ENCODE measurements at places on chromosomes 2 and 18.
A peak's percentile ranks its signal among the peaks of the same experiment; 100 is the strongest.

DNA sequence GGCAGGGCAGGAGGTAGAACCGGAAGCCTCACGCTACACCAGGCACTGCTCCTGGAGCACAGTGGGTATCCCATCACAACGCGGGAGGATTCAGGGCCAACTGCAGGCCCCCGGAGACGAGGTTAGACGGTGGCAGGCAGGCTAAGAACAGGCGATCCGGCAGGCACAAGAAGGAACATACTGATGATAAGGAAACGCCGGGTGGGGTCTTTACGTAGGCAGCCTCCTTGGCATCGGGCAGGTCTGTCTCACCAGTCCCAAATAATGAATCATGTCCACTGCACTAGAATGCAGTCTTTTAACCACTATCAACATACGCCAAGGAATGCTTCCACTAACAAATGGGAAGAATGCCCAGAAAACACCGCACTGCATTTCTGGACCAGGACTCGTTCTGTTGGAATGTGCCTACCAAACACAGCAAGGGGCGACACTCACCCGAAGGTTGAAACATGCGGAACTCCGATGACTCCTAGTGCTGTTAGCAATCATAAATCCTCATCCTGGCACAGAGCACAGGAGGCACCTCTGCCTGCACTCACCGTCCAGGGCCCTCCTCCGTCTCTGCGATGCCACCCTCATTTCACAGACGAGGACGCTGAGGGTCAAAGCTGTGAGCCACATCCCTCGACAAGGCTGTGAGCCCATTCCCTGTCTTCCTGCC, 35.2 kb downstream of the ZNF516 start:
- DNase-seq, result no peak

DNA sequence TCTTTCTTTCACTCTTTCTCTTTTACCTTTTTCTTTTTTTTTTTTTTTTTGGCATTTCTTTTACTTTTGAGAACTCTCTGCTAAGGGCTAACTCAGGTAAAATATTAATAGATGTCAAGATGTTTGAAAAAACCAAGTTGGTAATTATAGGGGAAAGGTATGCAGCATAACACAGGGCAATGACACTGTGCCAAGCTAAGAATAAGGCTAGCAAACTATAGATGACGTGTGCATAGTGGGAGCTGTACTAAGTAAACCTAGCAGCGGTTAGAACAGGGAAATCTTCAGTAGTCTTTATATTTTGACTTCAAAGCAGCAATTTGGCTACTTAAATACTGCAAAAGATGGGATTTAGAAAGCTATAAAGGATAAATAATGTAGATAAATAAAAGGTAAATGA, 415.4 kb upstream of the RGPD4 start:
- DNase-seq, result no peak

DNA sequence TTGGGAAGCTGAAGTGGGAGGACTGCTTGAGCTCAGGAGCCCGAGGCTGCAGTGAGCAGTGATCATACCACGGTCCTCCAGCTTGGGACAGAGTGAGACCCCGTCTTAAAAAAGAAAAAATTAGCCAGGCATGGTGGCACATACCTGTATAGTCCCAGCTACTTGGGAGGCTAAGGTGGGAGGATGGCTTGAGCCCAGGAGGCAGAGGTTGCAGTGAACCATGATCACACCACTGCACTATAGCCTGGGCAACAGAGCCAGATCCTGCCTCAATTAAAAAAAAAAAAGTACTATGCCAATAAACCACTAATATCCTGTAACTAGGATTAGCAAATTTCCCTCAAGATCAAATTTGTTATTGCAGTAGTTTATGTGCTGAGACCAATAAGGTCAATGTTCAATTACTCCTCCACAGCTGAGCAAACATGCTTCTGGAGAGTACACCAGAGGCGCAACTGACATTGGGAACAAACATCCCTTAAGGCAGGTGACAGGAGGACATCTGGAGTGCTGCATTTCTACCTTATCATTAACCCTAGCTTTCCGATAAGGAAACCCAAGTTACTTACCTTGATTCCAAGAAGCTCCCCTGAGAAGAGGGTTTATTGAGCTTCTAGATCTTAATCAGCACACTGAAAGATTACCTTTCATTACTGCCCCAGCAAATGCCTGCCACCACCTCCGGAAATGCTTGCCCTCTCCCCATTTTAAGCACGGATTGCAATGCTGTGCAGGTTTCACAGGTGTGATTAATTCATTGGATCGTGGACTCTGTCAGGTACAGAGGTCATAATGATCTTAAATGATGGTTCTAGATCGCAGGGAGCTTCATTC, 26.2 kb downstream of the MGAT4A start:
- no peak for DNase-seq

GRCh38 chr2:26683583-26683982, 8.9 kb upstream of the KCNK3 start:
- no peak for DNase-seq

GRCh38 chr2:159095813-159096212, 127.4 kb downstream of the TANC1 start:
- no peak for DNase-seq

- DNase-seq, result no peak
Observed at GRCh38 chr18:69172046-69172445, 228.6 kb upstream of the DOK6 start.

DNA sequence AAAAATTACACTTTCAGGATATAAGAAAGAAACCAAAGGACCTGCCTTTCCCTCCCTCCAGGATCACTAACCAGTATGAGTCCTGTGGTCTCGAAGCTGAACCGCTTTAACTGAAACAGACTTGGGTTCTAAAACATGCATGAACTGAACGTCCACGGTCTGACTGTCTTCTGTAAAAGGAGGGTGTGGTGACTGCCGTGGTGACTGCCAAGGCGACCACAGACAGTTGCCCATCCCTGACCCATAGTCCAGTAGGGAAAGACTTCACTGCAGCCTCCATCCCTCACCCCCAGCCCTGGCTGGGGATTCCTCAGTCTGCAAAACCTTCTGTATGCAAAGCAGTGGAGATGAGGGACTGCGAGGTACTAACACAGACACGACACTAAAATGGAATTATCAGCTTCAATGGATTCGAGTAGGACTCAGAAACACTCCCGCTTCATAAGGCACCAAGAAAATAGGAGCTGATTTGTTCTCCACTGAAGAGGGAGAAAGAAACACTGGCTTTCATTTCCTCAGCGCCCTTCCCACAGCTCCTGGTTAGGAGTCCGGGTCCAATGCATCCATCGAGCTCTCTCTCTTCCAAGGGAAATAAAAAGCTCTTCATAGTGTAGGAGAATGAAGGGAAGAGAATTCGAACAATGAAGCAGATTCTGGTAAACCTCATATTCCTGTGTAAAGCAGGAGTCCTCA, 197.2 kb downstream of the HDAC4 start:
- DNase-seq, result no peak

GRCh38 chr2:105888625-105889024, 143.9 kb downstream of the NCK2 start:
- DNase-seq, result peak; percentile 45

- no peak for DNase-seq
Observed at GRCh38 chr2:96374211-96374951, 38.8 kb downstream of the NCAPH start.

DNA sequence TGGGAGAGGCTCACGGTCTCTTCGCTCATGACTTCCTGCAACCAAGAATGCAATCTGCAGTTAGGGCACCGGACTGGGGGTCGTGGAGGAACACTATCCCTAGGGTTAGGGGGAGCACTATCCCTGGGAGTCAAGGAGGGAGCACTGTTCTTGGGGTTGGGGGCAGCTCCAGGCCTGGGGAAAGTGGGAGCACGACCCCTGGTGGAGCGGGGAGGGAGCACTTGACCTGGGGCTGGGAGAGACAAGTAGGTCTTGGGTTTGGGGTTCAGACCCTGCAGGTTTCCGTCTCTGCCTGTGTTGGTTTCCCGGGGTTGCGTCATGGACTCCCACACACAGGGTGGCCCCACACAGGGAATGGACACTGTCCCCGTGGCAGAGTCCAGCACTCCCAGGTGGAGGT, 133.6 kb downstream of the TPO start:
- no peak for DNase-seq

GRCh38 chr2:106157416-106157815, 36.7 kb downstream of the UXS1 start:
- peak; percentile 96 for DNase-seq

- DNase-seq, result no peak
Observed at GRCh38 chr2:241443486-241444223, 64.7 kb downstream of the STK25 start.

GRCh38 chr18:13713455-13714055, 12.8 kb downstream of the FAM210A start:
- peak; percentile 51 for DNase-seq

GRCh38 chr2:49129034-49129433, 25.3 kb downstream of the FSHR start:
- DNase-seq, result no peak

- no peak for DNase-seq
Observed at GRCh38 chr2:110748489-110748867, 16.1 kb downstream of the ACOXL start.

GRCh38 chr2:28199995-28200679, 192.5 kb upstream of the FOSL2 start:
- DNase-seq, result no peak

- DNase-seq, result peak; percentile 56
Observed at GRCh38 chr2:224749136-224749535, 33.0 kb upstream of the CCDC195 start.

DNA sequence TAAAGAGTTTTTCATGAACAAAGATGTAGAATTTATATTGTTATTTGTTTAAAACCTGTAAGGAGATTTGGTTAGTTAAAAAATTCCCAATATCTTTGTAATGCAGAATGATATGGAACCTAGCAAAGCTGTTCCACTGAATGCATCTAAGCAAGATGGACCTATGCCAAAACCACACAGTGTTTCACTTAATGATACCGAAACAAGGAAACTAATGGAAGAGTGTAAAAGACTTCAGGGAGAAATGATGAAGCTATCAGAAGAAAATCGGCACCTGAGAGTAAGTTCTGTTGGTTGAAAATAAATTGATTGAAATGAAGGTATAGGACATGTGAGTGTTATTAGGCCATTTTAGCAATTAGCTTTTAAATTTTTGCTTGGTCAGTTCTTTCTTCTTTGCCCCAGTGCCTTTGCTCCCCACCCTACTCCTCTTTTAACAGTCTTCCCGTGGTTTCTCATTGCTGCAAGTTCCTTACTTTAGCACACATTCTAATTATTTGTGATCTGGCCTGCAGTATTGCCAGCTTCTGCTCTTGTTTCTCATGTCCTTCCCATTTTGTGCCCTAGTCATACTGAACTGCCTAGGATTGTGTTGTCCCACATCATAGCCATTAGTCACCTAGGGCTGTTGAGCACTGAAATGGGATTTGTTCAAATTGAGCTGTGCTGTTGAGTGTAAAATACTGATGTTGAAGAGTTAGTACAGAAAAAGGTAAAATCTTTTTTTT, 36.6 kb downstream of the VAPA start:
- peak; percentile 34 for DNase-seq

DNA sequence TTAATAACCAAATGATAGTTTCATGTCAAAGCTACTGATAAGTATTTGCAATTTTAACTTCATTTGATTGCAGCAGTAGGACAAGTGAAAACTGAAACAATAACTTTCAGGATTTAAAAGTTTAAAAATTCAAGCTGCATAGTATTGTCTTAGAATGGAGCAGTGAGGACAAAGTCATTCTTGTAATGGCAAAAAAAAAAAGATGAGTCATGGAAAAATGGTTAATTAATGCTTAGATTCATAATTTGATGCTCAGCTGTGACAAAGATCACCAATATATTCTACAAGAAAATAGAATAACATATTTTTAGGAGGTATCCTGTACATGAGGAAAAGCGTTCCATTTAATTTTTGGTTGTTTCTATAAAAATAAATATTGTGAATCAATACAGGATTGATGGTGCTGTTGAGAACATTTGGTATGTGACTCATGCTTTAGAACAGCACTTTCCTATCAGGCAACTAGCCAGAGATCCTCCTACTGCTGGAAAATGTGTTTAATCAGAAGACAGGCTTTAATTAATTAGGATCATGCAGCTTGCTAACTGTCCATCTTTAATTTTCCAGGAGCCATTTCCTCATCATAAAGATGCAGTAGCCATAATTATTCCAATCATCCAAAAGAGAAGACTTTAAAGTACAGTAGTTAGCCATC, 239.0 kb upstream of the MMADHC start:
- DNase-seq, result no peak

DNA sequence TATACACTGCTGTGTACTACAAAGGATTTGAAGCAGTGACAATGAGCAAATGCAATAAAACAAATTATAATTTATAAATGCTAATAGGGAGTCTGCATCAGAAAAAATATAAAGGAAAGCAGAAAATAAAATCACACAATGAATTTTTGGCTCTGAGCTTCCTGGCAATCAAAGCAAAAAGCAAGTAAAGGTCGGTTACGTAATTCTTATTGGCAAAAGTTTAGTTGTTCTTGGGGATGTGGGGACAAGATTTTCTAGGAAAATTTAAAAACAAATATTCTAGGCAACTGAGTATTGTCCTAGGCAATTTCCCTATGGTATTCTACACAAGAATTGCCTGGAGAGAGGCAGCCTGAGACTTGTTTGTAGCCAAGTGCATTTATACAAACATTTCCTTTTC, 1.8 kb downstream of the ORC2 start:
- no peak for DNase-seq

GRCh38 chr18:13688191-13689136, 37.9 kb downstream of the FAM210A start:
- DNase-seq, result no peak

GRCh38 chr2:132438691-132439090, 22.1 kb downstream of the GPR39 start:
- DNase-seq, result peak; percentile 9

- DNase-seq, result no peak
Observed at GRCh38 chr2:8579485-8580085, 102.3 kb upstream of the ID2 start.

GRCh38 chr2:187991389-187991788, 300.3 kb upstream of the GULP1 start:
- no peak for DNase-seq

- no peak for DNase-seq
Observed at GRCh38 chr2:191618786-191619185, 59.1 kb upstream of the NABP1 start.

GRCh38 chr2:233400341-233400740, 46.0 kb downstream of the DGKD start:
- DNase-seq, result no peak

DNA sequence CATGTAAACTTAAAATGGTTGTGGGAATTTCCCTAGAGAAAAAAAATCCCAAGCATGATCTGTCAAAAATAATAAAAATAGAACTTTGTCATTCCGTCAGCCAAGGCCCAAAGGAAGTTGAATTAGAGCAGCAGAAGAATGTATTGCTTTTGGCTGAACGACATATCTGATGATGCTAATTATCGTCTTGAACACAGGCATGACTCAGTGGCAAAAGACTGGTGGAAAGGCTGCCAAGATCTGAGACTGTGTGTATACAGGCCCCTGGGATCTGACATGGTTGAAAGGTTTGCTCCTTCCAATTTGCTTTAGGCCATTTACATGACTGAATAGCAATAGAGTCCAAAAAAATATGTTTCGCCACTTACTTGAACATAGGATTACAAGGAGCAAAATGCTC, 1057.1 kb upstream of the CRIM1 start:
- DNase-seq, result peak; percentile 76

DNA sequence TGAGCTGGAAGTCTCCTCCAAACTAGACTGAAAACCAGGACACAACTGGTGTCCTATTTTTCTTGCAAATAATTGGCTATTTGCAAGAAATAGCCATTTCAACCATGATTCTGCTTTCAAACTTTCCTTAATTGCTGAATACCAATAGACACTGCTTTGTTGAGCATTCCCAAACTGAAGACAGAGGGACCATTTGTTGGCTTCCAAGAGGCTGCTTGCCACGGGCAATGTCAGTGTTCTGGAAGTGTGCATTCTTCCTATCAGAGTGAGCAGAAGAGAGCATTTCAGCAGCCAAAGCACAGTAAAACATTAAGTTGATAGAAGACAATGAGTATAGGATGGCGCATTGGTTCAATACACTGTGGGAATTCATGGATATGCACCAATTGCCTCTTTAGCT, 360.5 kb upstream of the RGPD4 start:
- DNase-seq, result peak; percentile 16
